ENCODE measurements at places on chromosomes 3 and 15. TPM values are rescaled to one million over a fixed set of nuclear protein-coding genes. Genes with fewer than 3 reads are reported as not detected.

Gene DUOXA2
- not detected for total RNA-seq

GRCh38 chr15:28003302-28004037 is 95.6 kb downstream of the OCA2 start:
- no peaks in the 10 kb centered on the region for H3K36me3 ChIP-seq
- H3K4me1 ChIP-seq: no peaks in the 10 kb centered on the region
- no peaks in the 10 kb centered on the region for H3K27me3 ChIP-seq
- no peak overlapping the region for H3K4me3 ChIP-seq
- no peak for DNase-seq

GRCh38 chr15:79743032-79743431 is 153.8 kb downstream of the MTHFS start:
- no peaks in the 10 kb centered on the region for H3K4me1 ChIP-seq
- DNase-seq: no peak
- H3K36me3 ChIP-seq: no peaks in the 10 kb centered on the region
- H3K4me3 ChIP-seq: no peak overlapping the region

GRCh38 chr15:44347495-44347894 is 59.0 kb downstream of the GOLM2 start:
- no peak overlapping the region for H3K27ac ChIP-seq
- no peak overlapping the region for H3K4me3 ChIP-seq
- DNase-seq: no peak
- H3K27me3 ChIP-seq: no peaks in the 10 kb centered on the region
- no peaks in the 10 kb centered on the region for H3K4me1 ChIP-seq

DNA sequence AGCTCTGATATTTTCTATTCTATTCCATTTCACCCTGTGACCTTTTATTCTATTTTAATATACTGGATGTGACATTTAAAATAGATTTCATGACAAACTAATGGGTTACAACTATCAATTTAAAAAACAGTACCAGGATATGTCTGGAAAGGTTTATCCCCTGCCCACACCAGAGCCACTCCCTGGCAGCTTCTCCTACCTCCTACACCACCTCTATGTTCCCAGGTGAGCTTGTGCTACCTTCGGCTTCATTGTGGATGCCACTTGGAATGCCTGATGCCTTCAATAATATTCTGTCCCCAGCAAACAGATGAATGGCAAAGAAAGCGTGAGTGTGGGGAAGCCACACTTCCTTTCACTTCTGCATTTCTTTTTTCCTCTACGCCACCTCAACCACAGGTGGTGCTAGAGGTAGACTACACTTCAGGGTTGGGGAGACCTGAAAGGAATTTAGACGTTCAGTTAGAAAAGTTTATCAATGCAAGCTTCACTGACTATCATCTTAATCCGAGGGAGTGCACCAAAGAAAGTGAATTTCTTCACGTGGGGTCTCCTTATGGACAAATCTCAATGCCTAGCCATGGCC is 213.0 kb downstream of the SSR3 start:
- no peaks in the 10 kb centered on the region for H3K4me1 ChIP-seq
- no peaks in the 10 kb centered on the region for H3K36me3 ChIP-seq
- no peak for DNase-seq
- H3K4me3 ChIP-seq: no peak overlapping the region
- no peaks in the 10 kb centered on the region for H3K27me3 ChIP-seq
- no peak overlapping the region for H3K27ac ChIP-seq

GRCh38 chr15:69143756-69144436 is 16.5 kb upstream of the GLCE start:
- H3K27ac ChIP-seq: no peak overlapping the region
- no peaks in the 10 kb centered on the region for H3K4me1 ChIP-seq
- H3K4me3 ChIP-seq: no peak overlapping the region
- no peak for DNase-seq
- H3K36me3 ChIP-seq: no peaks in the 10 kb centered on the region
- H3K27me3 ChIP-seq: no peaks in the 10 kb centered on the region

DNA sequence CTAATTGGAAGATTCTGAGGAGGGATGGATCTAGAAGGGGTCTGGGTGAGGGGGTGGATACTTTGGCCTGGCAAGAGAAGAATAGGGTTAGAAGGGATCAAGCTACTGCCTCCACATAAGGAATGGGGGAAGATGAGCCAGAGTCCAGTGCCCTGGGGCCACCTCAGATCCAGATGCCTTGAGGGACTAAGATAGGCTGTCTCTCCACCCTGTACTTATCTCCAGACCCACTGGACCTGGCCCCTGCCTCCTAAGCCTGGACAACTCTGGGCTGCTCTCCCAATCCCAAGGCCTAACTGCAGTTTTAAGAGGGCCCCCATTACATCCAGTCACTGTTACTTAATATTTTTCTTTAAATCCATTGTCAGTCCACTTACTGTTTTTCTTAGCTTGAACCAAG is 2.0 kb downstream of the DVL3 start:
- no peak for DNase-seq
- H3K36me3 ChIP-seq: no peaks in the 10 kb centered on the region
- no peaks in the 10 kb centered on the region for H3K27me3 ChIP-seq
- H3K4me1 ChIP-seq: peaks cover 20% of the 10 kb centered on the region

Measured in kidney (tissue), 22 donors.